Karpas-422 (cell line): ENCODE measurements at places on chromosomes 12 and 14. TPM values are rescaled to one million over a fixed set of nuclear protein-coding genes. Genes with fewer than 3 reads are reported as not detected.
A peak's percentile ranks its signal among the peaks of the same experiment; 100 is the strongest.

DNA sequence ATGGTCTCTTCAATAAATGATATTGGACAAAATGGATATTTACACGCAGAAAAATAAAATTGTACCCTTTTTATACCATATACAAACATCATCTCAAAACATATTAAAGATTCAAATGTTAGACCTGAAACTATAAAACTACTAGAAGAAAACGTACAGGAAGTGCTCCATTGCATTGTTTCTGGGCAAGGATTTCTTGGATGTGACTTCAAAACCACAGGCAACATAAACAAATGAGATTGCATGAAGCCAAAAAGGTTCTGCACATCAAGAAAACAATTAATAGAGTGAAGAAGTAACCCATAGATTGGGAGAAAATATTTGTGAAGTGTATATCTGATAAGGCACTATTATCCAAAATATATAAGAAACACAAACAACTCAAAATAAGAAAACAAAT lies 812.4 kb downstream of the NRXN3 start:
- no peak for DNase-seq

DNA sequence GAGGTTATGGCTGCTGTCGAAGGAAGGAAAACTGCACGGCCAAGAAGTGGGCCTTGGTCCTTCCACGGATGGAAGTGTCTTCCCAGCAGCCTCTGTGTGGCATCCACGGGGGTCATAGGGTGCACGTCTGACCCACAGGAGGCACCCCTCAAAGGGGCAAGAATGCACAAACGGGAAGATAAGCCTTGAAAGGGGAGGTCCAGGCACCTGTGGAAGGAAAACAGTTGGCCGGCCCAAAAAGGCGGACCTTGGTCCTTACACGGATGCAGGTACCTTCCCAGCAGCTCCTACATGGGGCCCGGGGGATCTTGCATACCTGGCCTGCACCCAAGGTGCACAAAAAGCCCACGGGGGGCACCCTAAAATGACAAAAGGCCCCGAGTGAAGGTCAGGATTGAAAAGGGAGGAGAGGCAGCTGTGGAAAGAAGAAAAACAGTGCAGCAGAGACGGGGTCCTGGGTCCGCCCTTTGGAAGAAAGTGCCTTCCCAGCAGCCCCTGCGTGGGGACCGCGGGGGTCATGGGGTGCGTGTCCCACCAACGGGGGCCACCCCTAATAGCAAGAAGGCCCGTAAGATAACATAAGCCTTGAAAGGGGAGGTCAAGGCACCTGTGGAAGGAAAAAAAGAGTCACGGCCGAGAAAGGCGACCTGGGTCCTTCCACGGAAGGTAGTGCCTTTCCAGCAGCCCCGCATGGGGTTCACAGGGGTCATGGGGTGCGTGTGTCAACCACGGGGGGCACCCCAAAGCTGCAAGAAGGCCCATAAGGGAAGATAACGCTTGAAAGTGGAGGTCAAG lies 276.1 kb downstream of the ALG10 start:
- DNase-seq: no peak

DNA sequence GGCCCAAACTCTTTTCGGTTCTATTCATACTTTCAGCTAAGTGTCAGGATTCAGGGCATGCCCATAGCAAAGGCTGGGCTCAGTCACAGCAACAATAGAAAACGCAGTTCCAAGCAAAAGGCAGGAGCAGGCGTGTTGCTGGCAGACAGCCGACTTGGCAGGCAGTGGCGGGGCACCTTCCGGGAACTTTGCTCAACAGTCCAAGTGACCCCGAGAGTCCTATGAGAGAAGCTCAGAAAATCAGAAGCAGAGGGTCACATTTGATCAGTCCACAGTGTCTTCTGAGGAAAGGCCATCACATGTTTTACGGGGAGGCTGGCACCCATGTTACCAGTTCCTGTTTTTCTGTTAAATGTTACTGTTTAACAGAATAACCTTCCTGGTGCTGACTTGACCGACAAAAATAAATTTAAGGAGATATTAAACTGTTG lies 115.0 kb downstream of the DACT1 start:
- DNase-seq: no peak

GRCh38 chr12:25269701-25270100 lies 19.0 kb upstream of the KRAS start:
- DNase-seq: peak; percentile 84

NRXN3 gene
- total RNA-seq: not detected in 2 replicates

TAS2R30 gene
- total RNA-seq: 6.0 and 13.9 TPM in 2 replicates
